ENCODE measurements at places on chromosomes 6 and 20. TPM values are rescaled to one million over a fixed set of nuclear protein-coding genes. Genes with fewer than 3 reads are reported as not detected.

DNA sequence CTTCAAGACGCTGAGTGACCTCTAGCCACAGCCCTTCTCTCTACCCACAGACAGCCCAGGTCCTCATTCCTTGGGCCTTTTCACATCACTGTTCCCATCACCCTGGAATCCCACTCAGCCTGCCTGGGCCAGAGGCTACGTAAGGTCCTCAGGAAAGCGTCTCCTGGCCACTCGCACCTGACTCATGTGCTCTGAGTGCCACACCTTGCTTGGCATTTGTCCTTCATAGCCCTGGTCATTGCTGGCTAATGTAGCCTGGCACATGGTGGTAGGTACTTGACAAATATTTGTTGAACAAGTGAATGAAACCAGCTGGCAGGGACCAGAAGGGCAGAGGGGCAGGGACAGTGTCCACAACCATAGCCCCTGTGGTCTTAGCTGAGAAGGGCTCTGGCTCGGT is 50.6 kb upstream of the FANCE start:
- no peaks in the 10 kb centered on the region for H3K27me3 ChIP-seq
- H3K4me1 ChIP-seq, result no peaks in the 10 kb centered on the region
- H3K27ac ChIP-seq, result no peak overlapping the region
- DNase-seq, result no peak

DNA sequence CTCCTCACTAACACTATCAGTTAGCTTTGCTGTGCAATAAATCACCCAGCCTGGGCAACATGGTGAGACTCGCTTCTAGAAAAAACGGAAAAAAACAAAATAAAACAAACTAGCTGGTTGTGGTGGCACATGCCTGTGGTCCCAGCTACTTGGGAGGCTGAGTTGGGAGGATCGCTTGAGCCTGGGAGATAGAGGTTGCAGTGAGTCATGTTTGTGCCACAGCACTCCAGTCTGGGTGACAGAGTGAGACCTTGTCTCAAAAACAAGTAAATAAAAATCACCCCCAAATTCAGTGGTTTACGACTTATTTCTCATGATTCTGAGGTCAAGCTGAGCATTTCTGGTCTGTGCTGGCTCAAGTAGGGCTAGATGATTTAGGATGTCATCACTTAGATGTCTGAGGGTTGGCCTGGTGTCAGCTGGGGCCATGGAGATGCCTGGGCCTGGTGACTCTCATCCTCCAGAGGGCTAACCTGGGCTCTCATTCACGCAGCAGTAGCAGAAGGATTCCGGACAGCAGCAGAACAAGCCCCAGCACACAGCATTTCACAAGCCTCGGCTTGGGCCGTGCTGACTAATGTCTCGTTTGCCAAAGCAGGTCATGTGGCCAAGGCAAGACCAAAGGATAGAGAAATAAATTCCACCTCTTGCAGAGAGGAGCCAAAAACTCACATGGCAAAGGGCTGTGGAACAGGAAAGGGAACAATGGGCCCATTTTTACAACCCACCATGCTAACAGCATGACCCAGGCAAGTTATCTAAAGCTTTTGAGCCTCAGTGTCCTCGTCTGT is 32.5 kb downstream of the MGME1 start:
- no peaks in the 10 kb centered on the region for H3K36me3 ChIP-seq
- no peak for DNase-seq
- no peak overlapping the region for H3K4me3 ChIP-seq
- H3K4me1 ChIP-seq, result no peaks in the 10 kb centered on the region
- H3K27ac ChIP-seq, result no peak overlapping the region
- H3K27me3 ChIP-seq, result no peaks in the 10 kb centered on the region

- no peak for DNase-seq
- peak overlapping the region; percentile 75 for H3K27ac ChIP-seq
- peaks cover 21% of the 10 kb centered on the region for H3K4me1 ChIP-seq
- H3K4me3 ChIP-seq, result no peak overlapping the region
These were observed 105.6 kb downstream of the PREX1 start for GRCh38 chr20:48722002-48722731.

DNA sequence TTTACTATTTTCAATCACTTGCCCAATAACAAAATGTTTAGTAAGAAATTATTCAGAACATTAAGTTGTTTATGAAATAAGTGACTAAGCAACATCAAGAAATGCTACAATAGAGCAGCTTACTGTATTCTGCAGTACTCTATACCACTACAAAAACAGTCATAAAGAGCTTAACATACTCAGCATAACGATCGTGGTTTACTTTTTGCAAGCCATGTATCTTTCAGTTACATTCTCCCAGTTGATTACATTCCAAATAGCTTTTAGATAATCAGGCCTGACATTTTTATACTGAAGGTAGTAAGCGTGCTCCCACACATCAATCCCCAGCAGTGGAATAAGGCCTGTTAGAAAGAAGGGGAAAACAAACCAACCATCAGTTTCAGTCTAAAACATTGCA is 10.7 kb downstream of the SOD2 start:
- H3K36me3 ChIP-seq, result peaks cover 51% of the 10 kb centered on the region
- DNase-seq, result no peak
- H3K27me3 ChIP-seq, result no peaks in the 10 kb centered on the region
- no peaks in the 10 kb centered on the region for H3K4me1 ChIP-seq

DNA sequence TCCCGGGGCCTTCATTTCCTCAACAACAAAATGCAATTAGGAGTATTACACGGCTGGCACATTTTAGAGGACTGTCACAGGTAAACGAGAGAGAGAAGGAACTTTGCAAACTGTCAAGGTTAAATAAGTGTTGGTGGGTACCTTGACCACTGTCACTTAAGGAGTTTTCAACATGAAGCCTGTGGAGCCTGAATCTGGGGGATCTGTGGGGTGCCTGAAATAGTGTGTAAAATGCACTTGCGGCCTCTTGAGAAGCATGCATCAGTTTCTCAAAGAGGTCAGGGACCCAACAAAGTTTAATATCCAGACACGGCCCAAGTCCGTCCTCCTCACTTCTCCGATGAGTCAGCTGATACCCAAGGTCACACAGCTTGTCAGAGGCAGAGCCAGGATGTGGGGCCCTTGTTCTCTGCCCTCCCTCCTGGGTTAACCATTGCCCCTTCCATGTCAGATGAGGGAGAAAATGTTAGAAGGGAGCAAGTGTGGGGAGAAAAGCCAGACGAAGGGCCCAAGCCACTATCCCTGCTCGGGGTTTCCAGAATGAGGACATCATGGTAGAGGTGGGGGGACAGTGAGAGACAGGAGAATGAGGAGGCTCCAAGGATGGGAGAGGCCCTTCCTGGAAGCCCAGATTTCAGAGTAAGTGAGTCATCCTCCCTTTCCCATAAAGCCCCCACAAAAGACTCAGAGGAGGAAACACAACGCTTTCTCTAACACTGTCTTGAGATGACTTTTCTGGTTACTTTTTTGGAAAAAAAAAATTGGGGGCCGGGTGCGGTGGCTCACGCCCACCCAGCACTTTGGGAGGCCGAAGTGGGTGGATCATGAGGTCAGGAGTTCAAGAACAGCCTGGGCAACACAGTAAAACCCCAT is 42.2 kb downstream of the C6orf132 start:
- no peak overlapping the region for H3K27ac ChIP-seq
- DNase-seq, result no peak
- H3K27me3 ChIP-seq, result no peaks in the 10 kb centered on the region
- H3K4me1 ChIP-seq, result no peaks in the 10 kb centered on the region
- no peaks in the 10 kb centered on the region for H3K36me3 ChIP-seq
- H3K4me3 ChIP-seq, result no peak overlapping the region

GRCh38 chr6:99530627-99531026 is 15.4 kb upstream of the USP45 start:
- H3K27me3 ChIP-seq, result no peaks in the 10 kb centered on the region
- H3K27ac ChIP-seq, result peak overlapping the region; percentile 80
- no peak for DNase-seq
- H3K4me1 ChIP-seq, result peaks cover 25% of the 10 kb centered on the region

DNA sequence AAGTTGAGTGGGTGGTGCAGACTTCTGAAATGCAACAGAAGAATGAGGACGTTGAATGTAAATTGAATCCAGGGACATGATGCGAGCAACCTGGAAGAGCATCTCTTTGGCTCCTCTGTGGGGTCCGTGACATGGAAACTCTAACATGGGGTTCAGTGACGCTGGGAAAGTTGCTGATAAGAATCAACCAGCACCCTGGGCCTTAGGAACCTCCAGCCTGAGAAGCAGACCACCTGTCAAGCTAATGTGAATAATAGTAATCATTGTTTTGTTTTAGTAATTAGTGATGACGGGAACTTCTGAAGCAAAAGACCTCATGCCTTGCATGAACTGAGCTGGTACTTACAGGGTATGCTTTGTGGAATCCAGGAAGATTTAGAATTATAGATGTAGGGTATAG is 25.2 kb upstream of the DOK5 start:
- H3K27me3 ChIP-seq, result peaks cover 26% of the 10 kb centered on the region
- H3K4me1 ChIP-seq, result no peaks in the 10 kb centered on the region
- H3K36me3 ChIP-seq, result no peaks in the 10 kb centered on the region
- H3K4me3 ChIP-seq, result no peak overlapping the region
- no peak for DNase-seq

The GINS1 gene
- total RNA-seq, result 60.0 TPM

The ZCCHC3 gene
- 38.0 TPM for total RNA-seq

The NKX2-4 gene
- 0.13 TPM for total RNA-seq

Data from A673 (cell line).